ENCODE measurements at places on chromosomes 1 and 21.

GRCh38 chr21:15761507-15762100 is 31.8 kb downstream of the USP25 start:
- no peak for DNase-seq

- no peak for DNase-seq
Observed at GRCh38 chr1:52356818-52357355, 9.1 kb downstream of the CC2D1B start.

GRCh38 chr1:40140211-40140973 is 20.8 kb upstream of the RLF start:
- no peak for DNase-seq

DNA sequence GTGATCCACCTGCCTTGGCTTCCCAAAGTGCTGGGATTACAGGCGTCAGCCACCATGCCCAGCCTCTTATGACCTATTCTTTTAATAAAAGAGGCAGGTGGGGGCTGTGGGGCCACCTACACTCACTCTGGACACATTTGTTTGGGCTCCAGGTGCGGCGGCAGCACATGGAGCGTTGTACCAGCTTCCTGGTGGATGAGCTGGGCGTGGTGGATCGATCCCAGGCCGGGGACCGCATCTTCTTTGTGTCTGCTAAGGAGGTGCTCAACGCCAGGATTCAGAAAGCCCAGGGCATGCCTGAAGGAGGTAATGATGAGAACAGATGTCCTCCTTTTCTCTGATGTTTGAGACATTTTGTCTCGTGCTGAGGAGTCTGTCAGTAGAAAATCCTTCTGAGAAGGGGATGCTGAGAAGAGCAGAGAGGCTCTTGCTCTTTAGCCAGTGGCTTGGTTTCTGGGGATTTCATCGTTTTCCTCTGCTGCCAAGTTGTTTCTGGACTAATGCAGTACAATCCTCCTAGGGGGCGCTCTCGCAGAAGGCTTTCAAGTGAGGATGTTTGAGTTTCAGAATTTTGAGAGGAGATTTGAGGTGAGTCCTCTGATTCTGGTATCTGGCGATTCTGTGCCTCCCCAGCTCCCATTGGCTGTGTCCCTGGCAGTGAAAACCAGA is 17.9 kb upstream of the MIIP start:
- no peak for DNase-seq

DNA sequence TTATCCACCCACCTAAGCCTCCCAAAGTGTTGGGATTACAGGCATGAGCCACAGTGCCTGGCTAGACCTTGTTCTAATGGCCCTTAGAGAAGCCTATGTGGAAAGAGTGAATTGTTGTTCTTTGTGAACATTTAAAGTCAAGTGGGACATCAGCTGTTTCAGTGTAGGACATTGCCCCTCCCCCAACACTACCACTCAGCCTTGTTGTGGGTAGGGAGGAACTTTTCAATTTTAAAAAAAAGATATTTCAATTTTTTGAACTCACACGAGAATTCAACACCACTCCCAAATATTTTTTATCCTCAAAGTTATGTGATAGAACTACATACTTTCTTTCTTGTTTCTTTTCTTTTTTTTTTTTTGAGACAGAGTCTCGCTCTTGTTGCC is 36.7 kb upstream of the TMEM222 start:
- DNase-seq: no peak

DNA sequence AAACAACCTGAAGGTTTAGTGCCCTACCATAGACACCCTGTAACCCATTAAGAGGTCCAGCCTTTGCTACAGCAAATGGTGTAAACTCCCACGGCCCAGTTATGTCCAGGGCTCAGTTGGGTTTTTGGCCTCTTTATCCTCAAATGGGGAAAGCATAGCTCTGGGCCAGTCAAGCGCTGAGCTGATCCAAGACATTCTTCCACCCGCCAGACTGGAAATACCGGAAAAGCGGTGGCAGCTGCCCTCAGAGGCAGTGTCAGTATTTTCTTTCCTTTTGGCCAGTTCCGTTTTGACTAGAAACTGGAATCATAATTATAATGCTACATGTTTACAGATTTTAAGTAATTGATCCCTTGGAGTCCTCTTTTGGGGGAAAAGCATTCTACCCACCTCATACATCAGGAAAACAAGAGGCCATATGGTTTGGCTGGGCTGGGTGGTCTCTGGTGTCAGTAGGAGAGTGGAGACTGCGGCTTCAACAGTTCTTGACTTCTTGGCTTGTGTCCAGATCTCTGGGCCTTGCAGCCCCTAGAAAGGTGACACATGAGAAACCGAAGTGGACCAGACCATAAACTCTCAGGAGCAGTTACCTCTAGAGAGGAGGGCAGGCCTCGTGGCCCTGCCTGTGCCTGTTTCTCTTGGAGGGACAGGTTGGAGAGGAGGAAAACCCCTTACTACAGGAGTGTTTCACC is 30.2 kb upstream of the CLDN14 start:
- DNase-seq: no peak

GRCh38 chr1:19140465-19140864 is 69.6 kb downstream of the UBR4 start:
- no peak for DNase-seq

GRCh38 chr21:35077466-35077865 is 28.4 kb upstream of the RUNX1 start:
- no peak for DNase-seq

DNA sequence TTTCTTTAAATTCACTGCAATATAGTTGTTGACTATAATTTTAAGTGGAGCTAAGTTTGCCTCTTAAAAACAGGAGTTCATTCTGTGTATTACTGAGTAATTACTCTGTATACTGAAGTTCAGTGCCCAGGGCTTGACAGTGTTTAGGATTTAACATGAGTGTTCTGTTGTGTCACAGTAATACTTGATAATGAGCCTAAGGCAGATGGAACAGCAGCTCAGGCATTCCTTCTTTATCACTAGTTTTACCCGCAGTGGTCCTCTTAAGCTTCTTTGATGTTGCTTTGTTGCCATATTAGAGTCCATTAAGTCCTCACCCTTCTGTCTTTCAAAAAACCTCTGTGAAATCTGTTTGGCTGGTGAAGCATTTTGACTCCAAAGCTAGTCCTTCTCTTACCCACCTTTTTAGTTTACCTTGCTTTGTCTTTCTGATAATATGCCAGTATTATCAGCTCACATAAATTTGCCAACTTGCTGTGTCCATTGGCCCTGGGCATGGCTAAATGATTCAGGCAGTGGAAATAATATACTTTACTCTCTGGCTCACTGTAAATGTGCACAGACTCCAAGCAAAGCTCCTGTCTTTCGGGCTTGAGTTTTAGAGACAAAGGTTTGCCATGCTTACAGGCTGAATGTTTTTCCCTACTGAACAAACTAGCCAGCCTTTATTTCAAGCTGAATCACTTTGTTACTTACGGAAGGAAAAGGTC is 17.7 kb downstream of the HIPK1 start:
- DNase-seq: no peak

- no peak for DNase-seq
Observed at GRCh38 chr1:168421399-168422004, 122.3 kb downstream of the XCL2 start.

GRCh38 chr1:235601104-235601503 is 48.5 kb downstream of the GNG4 start:
- DNase-seq: no peak

- DNase-seq: no peak
Observed at GRCh38 chr21:24727803-24728440, 879.4 kb downstream of the MRPL39 start.

DNA sequence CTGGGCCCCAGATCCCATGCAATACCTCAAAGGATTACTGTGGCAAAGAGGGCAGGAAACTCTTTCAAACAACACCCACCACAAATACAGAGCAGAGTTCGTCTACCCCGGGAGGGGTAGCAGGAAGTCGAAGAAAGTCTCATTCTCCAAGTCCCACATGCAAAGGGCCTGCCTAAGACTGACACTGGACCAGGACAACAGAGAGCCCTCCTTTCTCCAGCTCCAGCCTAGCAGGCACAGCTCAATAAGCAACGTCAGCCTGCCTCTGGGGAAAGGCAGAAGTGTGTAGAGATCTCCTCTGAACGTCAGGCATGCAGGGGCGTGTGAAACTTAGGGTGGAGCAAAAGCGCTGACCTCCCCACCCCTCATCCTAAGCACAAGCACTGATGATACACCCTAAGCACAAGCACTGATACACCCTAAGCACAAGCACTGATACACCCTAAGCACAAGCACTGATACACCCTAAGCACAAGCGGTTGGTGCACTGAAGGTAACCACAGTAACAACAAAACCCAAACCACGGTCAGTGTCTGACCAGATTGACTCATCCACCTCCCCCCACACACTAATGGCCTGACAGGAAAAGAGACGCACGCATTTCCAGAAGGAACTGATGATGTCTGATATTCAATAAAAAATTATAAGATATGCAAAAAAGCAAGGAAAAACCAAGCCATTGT is 1.3 kb downstream of the KRTAP12-3 start:
- DNase-seq: no peak

DNA sequence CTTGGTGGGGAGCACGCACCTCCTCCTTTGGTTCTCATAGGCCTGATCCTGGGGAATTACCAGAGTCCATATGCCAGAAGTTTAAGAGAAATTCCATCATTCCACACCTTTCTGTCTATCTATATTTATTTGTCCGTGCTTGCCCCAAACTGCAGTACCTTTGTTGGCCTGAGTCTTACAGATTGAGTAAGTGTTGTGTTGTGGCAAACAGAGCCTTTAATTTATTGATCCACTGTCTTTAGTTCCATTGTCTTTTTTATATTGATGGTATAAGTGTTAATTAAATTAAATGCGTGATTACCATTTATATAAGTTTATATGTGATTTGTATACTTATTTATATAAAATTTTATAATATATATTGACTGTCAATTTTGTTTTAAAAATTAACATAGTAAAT is 4.9 kb downstream of the SH3BGR start:
- DNase-seq: no peak

DNA sequence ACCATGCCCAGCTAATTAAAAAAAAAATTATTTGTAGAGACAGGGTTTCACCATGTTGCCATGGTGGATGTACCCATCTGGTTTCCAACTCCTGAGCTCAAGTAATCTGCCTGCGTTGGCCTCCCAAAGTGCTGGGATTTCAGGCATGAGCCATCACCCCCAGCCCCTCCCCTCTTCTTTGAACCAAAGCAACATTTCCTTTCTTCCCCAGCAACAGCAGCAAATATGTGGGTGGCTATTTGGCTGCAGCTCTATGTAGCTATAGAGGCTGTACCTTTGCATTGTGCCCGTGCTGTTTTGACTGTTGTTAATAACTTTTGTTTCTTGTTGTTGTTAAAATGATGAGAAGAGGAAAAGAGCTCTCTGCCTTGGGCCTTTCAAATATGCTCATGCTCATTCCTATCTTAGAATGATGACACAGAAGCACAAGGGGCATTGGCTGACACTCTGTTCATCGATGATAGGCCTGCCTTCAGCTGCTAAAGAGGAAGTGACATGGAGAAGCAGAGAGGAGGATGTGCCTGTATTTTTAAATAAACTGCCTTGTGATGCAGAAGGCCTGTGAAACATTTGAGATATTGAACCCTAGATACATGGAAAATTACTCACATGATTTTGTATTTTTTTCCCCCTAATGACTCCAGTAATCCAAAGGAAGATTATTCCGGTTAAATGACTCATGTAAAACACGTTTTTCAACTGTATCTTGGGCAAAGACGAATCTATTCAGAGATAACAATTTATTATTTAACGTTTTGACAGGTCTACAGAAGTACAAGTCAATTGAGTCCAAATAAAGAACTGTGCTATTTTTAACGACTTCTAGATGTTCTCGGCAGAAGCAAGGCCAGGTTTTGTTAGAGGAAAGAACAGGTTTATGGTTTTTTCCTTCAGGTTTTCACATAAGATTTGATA is 20.5 kb upstream of the XPR1 start:
- DNase-seq: no peak

DNA sequence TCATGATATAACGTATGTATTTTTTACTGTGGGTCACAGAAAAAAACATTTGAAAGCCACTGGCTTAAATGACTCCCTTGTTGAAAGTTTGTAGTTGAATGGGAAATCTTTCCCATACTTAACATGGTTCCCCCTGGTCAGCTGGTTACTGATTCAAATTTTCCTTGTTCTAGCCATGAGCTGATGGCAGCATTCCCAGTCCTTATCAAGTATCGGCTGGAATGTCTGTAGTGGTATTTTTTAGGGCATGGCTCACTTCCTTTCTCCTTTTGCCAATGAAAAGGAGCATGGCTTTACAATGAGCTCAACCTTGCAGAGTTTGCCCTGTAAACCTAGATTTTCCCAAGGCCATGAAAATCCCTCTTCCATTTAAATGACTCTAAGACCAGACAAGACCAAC is 55.7 kb downstream of the GIPC2 start:
- DNase-seq: no peak

- DNase-seq: no peak
Observed at GRCh38 chr1:226874579-226875425, 4.4 kb downstream of the PSEN2 start.

GRCh38 chr1:98260839-98261238 is 340.0 kb upstream of the DPYD start:
- no peak for DNase-seq

- DNase-seq: no peak
Observed at GRCh38 chr1:2481885-2482284, 5.8 kb downstream of the PLCH2 start.

GRCh38 chr1:241411056-241411775 is 54.2 kb upstream of the RGS7 start:
- DNase-seq: no peak

DNA sequence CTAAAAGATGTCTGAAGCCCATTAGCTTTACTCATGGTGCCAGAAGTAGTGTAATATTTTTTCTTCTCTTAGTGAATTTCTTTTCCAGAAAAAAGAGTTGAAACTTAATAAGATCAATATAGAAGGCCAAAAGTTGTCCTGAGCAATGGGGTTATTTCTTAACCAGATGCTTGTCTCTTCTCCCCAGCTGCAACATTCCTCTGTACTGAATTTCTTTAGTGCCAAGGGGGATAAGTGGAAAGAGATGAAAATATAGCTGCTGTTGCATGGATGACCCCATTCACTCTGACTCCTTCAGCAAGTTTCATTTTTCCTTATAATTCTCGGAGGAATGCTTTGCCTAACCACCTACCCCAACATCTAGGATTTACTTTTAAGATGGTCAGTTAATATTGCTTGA is 675.0 kb downstream of the USP25 start:
- no peak for DNase-seq

DNA sequence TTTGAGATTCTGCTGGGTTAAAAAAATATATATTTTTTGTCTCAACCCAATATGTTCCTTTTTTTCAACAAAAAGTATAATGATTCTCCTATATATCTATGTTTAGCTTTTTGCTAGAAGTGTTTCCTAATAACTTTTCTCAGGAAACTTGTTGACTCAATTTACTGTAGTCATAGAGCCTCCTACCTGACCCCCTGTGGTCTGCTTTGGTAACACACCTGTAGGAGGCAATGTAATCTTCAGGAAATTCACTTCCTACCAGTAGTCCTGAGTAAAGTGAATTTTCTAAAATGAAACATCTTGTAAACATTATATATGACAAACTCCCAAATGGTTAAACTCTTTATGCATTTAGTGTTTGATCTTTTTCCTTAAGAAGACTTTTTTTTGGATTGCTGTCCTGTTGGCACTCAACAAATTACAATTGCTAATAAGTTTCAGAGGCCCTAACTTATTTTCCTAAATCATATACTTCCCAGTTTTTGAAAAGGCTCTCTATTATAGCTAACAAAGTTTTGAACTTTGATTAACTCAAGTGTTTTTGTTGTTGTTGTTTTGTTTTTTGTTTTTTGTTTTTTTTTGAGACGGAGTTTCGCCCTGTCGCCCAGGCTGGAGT is 118.3 kb downstream of the OLFML2B start:
- DNase-seq: no peak
